ENCODE measurements at places on chromosomes 1 and 21.
A peak's percentile ranks its signal among the peaks of the same experiment; 100 is the strongest.

DNA sequence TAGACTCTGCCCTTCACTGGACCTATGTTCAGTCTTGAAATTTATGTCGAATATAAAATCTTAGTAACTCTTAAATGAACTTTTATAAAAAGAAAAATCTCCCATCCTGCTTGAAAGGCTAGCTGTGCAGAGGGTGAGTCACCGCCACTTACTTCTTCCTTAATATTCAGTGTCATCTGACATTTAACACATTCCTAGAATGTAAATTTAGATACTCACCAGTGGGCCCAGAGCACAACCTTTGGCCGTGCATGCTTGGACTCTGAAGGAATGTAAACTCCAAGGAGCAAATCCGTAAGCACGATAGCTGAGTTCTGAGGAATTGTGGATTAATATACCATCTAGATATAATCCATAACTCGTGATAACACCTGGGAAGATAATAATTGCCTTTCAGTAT, 403.3 kb downstream of the KCTD3 start:
- no peak for DNase-seq

DNA sequence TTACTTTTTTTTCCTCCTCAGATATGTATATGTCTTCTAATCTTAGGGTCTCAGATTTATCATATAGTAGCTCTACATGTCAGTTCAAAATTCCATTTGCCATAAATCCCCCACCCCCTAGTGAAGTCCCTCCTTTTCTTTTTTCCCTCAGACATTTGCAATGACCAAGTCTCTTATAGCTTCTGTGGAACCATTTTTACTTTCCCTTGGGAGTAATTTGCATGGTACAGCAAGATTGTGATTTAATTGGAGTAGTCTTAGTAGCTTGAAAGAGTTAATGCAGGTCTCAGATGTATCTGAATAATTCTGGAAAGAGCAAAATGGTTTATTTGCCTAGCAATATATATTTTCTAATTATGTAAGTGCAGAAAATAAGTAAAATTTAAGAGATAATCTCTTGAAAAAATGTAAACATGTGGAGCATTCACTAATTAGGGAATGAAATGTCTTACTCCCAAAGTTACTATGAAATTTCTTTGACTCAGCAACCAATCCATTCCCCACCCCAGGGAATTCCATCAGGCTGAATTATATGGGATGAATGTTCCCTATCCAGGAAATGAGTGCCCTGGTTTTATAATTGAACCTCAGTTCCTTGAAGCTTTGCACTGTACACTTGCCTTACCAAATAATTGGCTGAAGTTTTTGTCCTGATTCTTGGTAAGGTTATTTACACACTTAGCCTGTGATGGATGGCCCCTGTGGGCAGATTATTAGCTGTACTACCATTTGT, 267.0 kb downstream of the DNM3 start:
- peak; percentile 31 for DNase-seq

DNA sequence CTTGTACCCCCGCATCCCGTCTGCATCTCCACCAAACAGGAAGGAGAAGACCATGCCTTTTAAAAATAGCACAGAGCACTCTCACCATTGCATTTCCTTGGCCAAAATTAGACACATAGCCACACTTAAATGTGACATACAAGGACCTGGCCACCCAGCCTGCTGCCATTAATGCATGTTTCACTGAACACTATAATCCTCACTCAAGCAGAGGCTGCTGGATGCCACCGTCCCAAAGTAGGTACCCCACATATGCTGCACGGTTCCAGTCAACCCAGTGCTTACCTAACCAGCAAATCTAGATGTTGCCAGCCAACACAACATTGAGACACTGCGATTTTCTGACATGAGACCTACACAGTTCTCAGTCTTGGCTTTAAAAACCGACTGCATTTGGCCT, 107.7 kb downstream of the ADSS2 start:
- DNase-seq: no peak

- DNase-seq: peak; percentile 54
Measured at GRCh38 chr1:2205191-2205952, 10.8 kb upstream of the FAAP20 start.

DNA sequence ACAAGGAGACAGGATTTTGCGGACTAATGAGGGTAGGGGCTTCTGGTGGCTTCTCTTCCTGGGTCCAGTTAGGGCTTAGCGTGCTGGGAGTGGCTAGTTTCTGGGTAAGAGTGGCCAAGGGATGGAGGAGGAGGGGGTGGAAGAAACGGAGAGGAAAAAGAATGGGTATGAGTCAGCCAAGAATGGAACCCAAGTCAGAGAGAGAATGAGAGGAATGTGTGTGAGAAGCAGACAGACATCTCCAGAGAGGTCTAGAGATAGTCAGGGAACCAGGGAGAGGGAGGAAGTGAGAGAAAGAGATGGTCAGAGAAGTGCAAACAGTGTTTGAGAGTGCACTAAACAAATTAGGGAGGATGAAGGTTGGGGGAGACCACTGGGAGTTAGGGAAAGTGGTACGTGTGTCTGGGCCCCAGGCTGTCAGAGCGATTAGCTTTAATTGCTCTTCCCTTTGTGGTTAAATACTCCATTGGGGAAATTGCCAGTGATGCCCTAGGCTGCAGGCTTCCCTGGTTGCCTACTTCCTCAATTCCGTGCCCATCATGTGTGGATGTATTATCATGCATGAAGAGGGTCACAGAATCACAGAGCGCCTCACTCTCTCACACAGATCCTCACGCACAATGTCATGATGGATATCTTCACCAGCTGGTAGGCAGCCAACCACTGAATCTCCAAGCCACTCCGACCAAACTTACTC, 1.4 kb downstream of the PEA15 start:
- DNase-seq: peak; percentile 72

GRCh38 chr1:4273747-4274146, 373.7 kb upstream of the C1orf174 start:
- DNase-seq: no peak

DNA sequence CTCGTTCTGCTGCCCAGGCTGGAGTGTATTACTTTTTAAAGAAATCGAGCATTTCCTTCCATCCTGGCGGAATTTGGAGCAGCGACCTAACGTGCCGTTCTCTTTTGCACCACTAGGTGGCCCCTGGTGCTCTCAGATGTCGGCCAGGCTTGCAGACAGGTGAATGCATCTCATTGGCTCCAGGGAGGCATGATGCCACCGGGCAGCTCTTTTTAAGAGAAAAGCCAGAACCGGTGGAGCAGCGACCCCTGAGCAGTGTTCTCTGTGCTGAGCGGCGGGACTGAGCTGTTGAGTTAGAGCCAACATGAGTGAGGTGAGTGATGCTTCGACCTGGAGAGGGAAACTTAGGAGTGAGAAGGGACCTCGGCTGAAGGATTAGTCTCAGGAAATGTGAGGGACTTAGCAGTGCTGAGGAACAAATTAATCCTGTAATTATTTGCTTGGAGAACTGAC, at the start of gene PCP4:
PCP4 (plus strand) TSS at position 241 of the 453 bp plus-strand sequence; CDS start at position 305, 64 bp downstream.
- peak; percentile 22 for DNase-seq

DNA sequence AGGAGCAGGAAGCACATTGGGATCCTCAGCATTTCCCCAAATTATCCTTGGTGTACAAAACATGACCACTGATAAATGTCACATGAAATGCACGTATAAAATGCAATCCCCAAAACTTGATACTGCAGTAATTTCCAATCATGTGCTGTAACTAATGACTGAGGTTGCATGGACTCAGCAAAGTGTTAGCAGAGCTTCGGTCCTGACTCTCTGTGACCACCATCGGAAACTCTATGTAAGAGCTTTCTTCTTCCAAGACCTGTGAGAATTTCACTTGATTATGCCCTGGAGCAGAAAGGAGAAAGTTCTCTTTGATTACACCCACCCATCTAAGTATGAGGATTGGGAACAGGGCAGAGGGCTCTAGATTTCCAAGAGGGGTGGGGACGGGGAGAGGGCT, 908 bp downstream of the CD53 start:
- DNase-seq: no peak

- peak; percentile 35 for DNase-seq
Measured at GRCh38 chr1:19800076-19800804, 524 bp upstream of the TMCO4 start.

DNA sequence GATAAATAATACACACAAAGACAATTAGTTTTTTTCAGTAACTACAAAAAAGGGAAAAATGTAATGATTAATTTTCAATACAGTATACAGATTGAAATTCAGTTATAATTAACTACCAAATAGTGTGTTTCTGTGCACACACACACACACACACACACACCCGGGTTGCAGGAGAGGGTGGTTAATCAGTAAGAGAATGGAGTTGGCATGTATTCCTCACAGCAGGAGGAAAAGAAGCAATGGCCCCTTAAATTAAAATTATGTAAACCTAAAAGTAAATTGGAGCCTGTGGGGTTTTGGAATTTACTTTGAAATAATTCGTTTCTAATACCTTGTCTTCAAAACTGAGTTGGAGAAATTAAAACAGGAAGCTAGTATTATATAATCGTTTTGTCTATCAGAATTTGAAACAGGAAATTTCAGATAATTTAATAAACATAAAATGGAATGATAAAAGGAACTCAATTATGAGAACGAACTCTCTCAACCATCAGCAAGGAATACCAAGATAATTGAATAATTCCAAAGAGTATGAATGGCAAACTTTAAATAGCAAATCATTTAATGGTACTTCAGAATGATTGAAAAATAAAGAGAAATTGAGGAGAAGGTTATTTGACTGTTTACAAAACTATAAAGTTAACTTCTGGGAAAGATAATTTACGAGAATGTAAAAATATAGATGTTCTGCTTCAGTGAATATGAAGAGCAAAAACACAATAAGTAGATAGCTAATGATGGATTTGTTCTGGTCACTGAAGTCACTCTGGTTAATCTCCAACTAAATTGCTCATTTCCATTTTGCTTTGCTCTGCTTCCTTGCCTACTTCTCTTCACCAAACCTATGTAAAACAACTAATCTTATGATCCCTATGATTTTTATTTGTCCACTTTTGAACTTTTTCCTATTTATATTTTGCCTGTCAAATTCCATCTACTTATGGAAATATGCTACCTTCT, 547.9 kb upstream of the ZP4 start:
- DNase-seq: no peak

- no peak for DNase-seq
Measured at GRCh38 chr1:236365999-236366570, 28.0 kb upstream of the EDARADD start.

- DNase-seq: no peak
Measured at GRCh38 chr1:19776287-19776686, 23.4 kb downstream of the TMCO4 start.

DNA sequence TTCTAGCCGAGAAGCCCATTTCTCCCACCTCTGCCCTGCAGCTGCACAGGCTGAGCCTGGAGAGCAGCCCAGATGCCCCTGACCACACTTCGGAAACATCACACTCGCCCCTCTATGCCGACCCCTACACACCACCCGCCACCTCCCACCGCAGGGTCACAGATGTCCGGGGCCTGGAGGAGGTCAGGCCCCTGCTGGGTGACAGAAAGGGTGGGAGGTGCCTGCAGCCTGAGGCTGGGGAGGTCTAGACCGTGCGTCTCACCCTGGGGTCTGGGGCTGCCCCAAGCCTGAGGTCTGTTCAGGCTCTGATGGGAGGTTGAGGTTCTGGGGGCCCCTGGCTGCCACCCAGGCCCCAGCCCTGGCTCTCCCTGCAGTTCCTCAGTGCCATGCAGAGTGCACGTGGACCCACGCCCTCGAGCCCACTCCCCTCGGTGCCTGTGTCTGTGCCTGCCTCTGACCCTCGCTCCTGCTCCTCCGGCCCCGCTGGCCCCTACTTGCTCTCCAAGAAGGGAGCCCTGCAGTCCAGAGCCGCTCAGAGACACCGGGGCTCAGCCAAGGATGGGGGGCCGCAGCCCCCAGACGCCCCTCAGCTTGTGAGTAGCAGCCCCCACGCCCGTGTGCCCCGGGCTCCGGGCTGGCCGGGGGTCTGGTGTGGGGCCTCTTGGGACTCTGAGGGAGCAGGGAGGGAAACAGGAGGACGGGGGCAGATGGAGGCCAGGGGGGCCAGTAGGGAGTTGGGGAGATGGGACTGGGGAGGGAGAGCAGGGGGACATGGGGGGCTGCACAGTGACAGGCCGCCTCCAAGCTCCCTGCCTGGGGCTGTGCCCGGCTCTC, 7.4 kb downstream of the PLEKHN1 start:
- DNase-seq: no peak

- DNase-seq: no peak
Measured at GRCh38 chr1:205592443-205593003, 39.3 kb downstream of the ELK4 start.

DNA sequence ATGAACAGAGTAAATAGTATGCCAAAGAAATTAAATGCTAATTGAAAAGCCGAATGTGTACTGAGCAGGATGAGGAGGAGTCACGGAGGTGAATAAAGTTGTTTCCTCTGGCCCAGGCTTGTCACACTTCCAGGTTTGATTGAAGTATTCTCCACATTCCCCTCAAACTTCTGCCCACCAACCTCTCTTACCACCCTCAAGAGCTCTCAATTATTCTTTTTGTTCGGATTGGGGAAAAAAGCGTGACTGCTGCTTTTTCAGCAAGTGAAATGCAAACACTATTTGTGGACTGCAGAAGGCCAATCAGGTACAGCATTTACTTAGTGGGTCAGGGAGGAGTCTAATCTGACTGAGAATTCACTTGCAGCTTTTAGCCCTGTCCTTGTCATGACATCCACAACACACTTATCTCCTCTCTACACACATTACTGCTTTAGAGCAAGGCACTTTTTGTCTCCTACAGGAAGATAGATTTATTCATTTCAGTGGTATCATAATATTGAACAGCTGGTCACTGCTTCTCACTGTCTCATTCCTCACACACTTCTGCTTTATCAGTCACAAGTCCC, 375.6 kb upstream of the PRMT6 start:
- no peak for DNase-seq

DNA sequence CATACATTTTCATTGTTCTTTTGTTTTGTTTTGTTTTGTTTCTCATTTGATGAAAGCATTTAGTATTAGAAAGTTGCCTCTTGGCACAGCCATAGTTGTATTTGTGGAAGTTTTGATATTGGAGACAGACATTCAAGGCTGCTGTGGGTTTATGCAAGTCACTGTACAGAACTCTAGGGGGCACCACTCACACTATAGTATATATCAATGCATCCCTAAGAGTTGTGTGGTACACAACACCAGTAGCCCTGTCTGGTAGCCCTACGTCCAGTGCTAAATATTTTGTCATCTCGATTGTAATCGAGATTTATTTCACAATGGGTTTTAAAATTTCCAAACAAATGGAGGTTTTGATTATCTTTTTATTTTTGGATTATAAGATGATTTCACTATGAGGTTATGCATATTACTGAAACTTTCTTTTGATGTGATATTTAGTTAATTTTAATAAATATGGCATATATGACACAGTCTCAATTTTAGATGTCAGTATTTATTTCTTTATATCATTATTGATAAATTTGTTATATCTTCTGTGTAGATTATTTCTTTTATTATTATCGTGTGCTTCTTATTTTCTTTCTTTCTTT, 112.2 kb downstream of the NR5A2 start:
- peak; percentile 63 for DNase-seq

- DNase-seq: no peak
Measured at GRCh38 chr1:171963762-171964161, 122.5 kb downstream of the DNM3 start.

GRCh38 chr21:31872452-31873274, at the start of gene HUNK:
Gene HUNK (plus strand): TSS chr21:31873020. CDS start chr21:31873675, 655 bp downstream.
- DNase-seq: no peak

DNA sequence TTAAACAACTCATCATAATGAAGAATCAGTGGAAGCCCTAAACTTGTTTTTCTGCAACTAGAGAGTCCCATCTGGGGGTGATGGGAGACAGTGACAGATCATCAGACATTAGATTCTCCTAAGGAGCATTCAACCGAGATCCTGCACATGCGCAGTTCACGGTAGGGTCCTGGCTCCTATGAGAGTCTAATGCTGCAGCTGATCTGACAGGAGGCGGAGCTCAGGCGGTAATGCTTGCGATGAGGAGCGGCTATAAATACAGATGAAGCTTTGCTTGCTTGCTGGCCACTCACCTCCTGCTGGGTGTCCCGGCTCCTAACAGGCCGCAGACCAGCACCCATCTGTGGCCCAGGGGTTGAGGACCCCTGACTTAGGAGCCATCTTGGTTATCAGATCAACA, 247.2 kb downstream of the FMN2 start:
- DNase-seq: no peak

All from bronchial epithelial cell (primary cell).